ENCODE measurements at places on chromosomes 6 and 20.

- DNase-seq, result no peak
Measured at GRCh38 chr20:9532069-9532838, 17.9 kb downstream of the LAMP5 start.

GRCh38 chr20:17431621-17432364 is 99.4 kb downstream of the BFSP1 start:
- peak; percentile 46 for DNase-seq

GRCh38 chr6:101776919-101777350 is 383.4 kb downstream of the GRIK2 start:
- DNase-seq, result no peak

GRCh38 chr6:40356242-40356910 is 230.8 kb downstream of the LRFN2 start:
- no peak for DNase-seq

- no peak for DNase-seq
Measured at GRCh38 chr6:149278997-149279396, 38.5 kb upstream of the TAB2 start.

- no peak for DNase-seq
Measured at GRCh38 chr6:132289756-132290155, 111.5 kb downstream of the MOXD1 start.
